Right lung (tissue), 10 donors: ENCODE measurements at places on chromosomes 5 and 9.
A peak's percentile ranks its signal among the peaks of the same experiment; 100 is the strongest.

GRCh38 chr9:127049044-127049443, 73.4 kb downstream of the ANGPTL2 start:
- peak; percentile 66 for DNase-seq

GRCh38 chr5:145801195-145801594, 33.9 kb downstream of the PRELID2 start:
- DNase-seq = no peak

- DNase-seq = no peak
These were observed 24.6 kb downstream of the APC start for GRCh38 chr5:112762113-112762810.

GRCh38 chr5:58447226-58447625, 12.7 kb downstream of the PLK2 start:
- no peak for DNase-seq
